ENCODE measurements at places on chromosomes 12 and 14.

- no peak for DNase-seq
Measured at GRCh38 chr12:51797301-51797700, 51.2 kb downstream of the FIGNL2 start.

- DNase-seq = no peak
Measured at GRCh38 chr12:96472384-96472783, 17.0 kb upstream of the CFAP54 start.

GRCh38 chr14:68404146-68404527 lies 388.7 kb downstream of the ZFP36L1 start:
- no peak for DNase-seq

GRCh38 chr14:22588526-22589095 lies 413 bp downstream of the DAD1 start:
- DNase-seq = no peak

GRCh38 chr12:41174602-41175001 lies 13.5 kb upstream of the PDZRN4 start:
- DNase-seq = no peak

DNA sequence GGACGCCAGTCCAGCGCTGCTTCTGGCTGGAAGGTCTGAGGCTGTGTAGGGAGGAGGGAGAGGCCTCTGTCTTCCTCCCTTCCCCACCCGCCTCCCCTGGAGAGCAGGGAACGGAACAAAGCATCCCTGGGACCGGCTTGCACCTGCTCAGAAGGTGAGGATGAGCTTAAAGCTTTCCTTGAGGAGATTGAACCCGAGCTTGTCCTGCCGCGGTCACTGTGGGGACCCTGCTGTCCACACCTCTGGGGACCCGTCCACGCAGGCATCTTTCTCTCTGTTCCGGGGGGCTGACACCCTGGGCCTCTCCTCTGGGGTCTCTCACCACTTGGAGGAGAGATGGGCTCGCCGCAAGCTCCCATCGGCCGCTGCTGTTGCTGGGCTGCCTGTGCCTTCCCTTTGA lies 33.2 kb upstream of the SFSWAP start:
- DNase-seq = no peak

- DNase-seq = no peak
Measured at GRCh38 chr12:26700430-26700829, 132.6 kb downstream of the ITPR2 start.

GRCh38 chr14:52918486-52918885 lies 32.4 kb downstream of the FERMT2 start:
- DNase-seq = no peak

GRCh38 chr14:90191154-90191553 lies 65.2 kb upstream of the PSMC1 start:
- DNase-seq = no peak

- DNase-seq = peak; percentile 11
Measured at GRCh38 chr14:104434214-104435076, 145.1 kb upstream of the C14orf180 start.

DNA sequence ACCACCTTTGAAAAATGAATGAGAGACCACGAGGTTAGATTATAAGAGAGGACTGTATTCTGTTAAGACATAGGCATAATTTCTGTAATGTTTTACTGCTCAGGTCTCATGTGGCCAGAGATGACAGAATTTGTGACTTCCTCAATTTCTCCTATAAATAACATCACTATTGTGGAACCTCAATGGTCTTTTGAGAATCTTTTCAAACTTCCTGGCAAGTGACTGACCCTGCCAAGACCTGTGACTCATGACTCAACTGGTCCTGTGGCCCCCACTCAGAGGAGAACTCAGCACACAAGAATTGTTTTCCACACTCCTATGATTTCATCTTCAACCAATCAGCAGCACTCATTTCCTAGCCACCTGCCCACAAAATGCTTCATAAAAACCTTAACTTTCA lies 508.2 kb upstream of the ATP2B1 start:
- no peak for DNase-seq

GRCh38 chr12:71958993-71959578 lies 20.4 kb downstream of the TPH2 start:
- no peak for DNase-seq

- no peak for DNase-seq
Measured at GRCh38 chr14:70113211-70113610, 75.5 kb downstream of the SLC8A3 start.

DNA sequence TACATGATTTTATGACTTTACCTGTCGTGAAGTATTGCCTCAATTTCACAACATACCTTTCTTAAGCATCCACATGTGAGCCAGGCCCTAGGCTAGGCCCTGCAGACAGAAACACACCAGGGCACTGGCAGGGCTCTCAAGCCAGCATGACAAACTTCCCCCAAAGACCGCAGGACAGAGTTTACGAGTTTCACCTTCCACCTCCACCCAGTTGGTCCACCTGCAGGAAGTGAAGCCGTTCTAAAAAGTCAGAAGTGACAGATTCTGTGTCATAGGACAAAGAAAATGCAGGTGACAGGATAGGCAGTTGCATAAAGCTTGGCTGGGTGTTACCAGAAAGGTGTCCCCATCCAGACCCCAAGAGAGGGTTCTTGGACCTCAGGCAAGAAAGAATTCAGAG lies 382.3 kb downstream of the PCNX1 start:
- DNase-seq = peak; percentile 28

GRCh38 chr14:66540038-66540437 lies 32.1 kb downstream of the GPHN start:
- DNase-seq = no peak

GRCh38 chr12:98418357-98419075 lies 96.9 kb upstream of the TMPO start:
- no peak for DNase-seq

- no peak for DNase-seq
Measured at GRCh38 chr12:131116468-131117117, 162.9 kb downstream of the ADGRD1 start.

GRCh38 chr12:29638528-29638927 lies 141.0 kb upstream of the OVCH1 start:
- DNase-seq = no peak

GRCh38 chr12:120925740-120926563 lies 21.8 kb upstream of the SPPL3 start:
- no peak for DNase-seq

DNA sequence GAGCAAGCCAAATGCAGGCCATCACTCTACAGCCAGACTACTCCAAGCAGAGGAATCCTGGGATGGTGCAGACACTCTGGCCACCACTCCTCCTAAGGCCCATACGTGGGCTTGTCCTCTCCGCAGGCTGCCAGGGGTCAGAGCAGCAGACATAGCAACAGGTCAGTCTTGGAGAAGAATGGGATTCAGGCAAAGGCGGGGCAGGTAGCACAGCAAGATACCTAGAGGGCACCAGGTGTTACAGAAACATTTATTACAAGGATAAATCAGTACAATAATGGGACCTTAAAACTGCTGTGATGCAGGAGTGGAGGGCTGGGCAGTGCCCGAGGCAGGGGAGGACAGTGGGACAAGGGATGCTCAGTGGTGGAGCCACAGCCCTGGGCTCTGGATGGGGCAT lies 20.3 kb downstream of the SYNDIG1L start:
- DNase-seq = no peak

- no peak for DNase-seq
Measured at GRCh38 chr12:115062741-115063140, 378.8 kb upstream of the TBX3 start.

- peak; percentile 19 for DNase-seq
Measured at GRCh38 chr14:68806526-68807147, 13.8 kb upstream of the ZFP36L1 start.
